Stimulated activated CD4-positive, alpha-beta T cell treated with anti-CD3 and anti-CD28 coated beads, Interleukin-2, amount 100 ng/mL, for 24 hours (primary cell): ENCODE measurements at places on chromosomes 13 and 19.

DNA sequence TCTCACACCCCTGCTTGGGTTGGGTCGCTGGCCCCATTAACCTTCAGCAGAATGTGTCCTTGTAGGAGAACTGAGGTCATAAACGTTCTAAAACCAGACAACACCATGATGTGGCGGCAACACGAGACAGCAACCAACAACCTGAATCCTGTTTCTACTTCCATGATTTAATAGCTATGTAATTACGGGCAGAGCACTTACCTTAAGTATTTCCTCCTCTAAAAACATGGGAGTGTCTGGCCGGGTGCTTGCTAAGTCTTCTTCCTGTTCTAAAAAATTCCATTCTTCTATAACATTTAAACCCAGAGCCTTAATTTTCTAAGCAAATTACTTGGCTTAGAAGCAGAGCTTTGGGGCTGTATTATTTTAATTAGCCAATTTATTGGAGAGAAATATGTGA lies 33.5 kb upstream of the IRS2 start:
- no peak for DNase-seq

GRCh38 chr13:110319397-110319773 lies 12.3 kb downstream of the COL4A2 start:
- no peak for DNase-seq

DNA sequence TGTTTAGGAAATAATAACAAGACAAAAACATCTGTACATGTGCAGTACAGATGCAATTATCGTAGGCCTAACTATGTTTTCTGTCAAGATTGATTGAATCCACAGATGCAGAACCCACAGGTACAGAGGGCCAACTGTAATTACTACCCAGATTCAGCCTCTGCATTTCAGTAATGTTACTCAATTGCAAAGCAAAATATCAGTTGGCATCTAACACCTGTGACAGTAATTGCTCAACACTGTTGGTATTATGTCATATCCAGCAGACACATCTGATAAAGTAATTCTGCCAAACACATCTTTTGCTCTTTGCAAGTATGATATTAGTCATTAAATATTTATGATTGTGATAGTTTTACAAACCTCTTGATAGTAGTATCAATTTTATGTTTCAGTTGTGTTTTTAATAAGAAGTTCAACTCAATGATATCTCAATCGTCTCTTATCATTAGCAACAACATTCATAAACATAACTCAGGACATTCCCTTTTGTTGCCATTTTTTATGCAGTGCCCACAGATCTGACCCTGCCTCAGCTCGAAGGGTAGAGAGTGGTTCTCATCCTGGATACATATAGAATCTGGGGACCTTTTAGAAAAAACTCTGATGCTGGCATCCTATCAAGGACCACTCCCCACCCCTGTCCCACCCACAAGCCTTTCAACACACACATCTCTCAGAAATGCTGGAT lies 104.7 kb downstream of the MYCBP2 start:
- no peak for DNase-seq

DNA sequence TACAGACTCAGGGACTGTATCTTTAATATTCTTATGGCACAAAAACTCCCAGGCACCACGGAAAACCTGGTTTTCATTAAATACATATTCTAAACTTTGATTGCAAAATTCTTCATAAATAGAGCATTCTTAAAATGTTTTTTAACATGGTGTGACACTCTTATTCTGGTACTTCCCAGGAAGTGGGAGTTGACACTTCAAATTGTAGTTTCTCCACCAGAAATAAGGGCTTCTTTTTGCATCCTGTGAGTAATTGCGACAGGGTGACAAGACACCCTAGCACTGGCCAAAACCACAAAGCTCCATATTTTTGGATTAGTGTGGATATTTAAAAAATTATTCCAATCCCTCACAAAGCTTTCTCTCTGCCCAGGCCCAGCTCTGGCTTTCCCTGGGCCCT lies 43.6 kb upstream of the MTIF3 start:
- no peak for DNase-seq

DNA sequence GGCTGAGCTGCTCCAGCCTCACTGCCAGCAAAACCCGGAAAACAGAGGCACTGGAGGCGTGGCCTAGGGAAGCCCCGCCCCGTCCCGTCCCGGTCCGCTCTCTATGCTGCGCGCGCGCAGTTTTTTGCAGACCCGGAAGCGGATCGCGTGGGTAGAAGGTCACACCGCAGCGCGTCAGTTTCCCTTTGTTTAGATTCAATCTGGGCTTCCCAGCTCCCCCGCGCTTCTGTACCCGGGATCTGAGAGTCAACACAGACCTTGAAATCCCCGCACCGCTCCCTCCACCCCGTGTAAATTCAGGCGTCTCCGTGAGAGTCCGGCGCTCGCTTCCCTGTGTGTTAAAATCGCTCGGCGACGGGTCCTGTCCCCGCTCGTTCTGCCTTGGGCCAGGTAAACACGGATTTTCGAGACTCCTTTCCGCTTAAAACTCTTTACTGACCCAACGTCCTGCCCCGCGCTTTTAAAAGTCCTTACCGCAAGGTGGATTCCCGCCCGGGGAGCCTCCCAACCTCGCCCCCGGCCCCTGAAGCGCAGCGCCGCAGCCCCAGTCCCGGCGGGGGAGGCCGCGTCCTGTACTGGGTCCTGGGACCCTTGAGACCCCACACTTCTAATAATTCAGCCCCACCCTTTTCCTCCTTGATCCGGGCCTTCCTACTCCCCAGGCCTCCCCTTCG lies at the start of gene ZNF610:
Gene ZNF610 (plus strand): TSS at position 127 of the 674 bp plus-strand sequence. CDS start 12,930 bp downstream, outside the sequence.
- DNase-seq = peak; percentile 89

- no peak for DNase-seq
Observed at GRCh38 chr13:48210178-48210577, 22.8 kb upstream of the ITM2B start.

GRCh38 chr19:40521276-40521675 lies 54.5 kb downstream of the SPTBN4 start:
- no peak for DNase-seq

GRCh38 chr19:51203916-51204315 lies 21.0 kb upstream of the CD33 start:
- no peak for DNase-seq

DNA sequence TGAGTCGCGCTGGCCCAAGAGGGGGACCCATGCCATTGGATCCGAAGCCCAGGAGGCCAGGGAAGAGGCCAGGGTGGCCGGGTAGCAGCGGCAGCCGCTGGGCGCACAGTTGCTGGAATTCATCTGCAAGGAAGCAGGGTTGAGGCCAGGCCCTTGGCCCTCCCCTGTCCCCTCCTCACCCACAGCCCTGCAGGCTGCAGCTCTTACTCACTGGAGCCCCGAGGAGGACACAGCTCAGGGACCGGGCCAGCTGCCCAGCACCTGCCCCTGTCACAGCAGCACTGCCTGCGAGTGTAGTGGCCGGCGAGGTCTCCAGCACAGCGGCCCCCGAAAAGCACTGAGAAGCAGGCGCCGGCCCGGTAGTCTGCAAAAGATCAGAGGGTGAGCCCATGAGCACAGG lies 11.2 kb downstream of the FBN3 start:
- no peak for DNase-seq

- DNase-seq = no peak
Observed at GRCh38 chr13:98786023-98786422, 33.6 kb upstream of the SLC15A1 start.

- peak; percentile 0 for DNase-seq
Observed at GRCh38 chr13:113559901-113560644, 24.5 kb upstream of the TFDP1 start.

GRCh38 chr19:12666265-12667048 lies at the start of the genes MAN2B1 and WDR83:
MAN2B1 (minus strand) TSS chr19:12666742; CDS start chr19:12666701, 41 bp downstream.
WDR83 (plus strand) TSS chr19:12666807; CDS start chr19:12669791, 2,984 bp downstream.
- peak; percentile 86 for DNase-seq

DNA sequence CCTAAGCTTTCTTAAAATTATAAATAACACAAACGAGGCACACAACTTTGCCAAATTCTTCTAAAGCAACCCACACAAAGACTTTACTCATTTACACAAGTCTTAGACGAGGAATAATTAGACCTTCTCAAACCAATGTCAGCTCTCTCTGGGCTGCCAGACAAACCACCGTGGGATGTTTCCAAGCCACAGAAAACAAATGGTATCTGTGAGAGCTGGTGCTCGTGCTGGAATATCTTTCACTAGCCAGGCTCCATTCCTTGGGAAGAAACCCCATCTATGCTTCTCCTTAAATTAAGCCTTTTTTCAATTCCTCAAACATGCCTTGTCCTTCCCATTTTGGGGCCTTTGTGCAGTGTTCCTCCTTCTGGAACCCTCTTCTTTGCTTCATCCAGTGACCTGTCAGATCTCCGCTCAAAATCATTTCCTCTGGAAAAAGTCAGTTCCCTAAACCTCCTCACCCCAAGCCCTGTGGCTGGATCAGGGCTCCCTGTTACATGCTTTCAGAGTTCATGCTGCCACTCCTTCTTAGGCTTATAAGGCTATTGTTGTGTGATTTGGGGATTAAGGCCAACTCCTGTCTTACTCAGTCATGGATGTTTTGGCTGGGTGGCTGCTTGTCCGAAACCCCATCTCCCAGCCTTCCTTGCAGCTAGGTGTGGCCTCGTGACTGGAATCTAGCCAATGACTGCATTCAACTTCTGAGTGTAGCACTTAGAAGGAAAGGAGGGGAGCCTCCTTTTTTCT lies 64.2 kb upstream of the GTF2F2 start:
- peak; percentile 28 for DNase-seq

- DNase-seq = no peak
Observed at GRCh38 chr19:56476651-56477428, at the start of gene ZNF667. ZNF667 (minus strand) TSS chr19:56477345; CDS start chr19:56462370, 14,975 bp downstream.

DNA sequence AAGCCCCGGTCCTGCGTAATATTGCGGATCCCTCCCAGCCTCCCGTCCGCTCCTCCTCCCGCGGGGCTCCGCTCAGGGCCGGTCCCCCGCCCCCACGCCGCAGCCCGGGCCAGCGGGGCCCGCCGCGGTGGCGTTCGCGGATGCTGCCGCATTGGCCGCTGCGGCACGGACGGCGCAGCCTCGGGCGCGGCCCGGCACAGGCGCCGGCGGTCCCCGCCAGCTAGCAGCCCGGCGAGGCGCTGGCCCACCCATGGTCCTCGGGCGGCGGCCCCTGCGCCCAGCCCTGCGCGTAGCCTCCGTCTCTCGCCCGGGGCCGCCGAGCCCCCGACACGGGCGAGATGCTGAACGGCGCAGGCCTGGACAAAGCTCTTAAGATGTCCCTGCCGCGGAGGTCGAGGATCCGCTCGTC lies at the start of gene ATP8A2:
Gene ATP8A2 (plus strand): TSS at position 100 of the 409 bp plus-strand sequence. CDS start 239 bp downstream, at position 339.
- no peak for DNase-seq

- DNase-seq = no peak
Observed at GRCh38 chr19:33281296-33281926, 20.9 kb downstream of the CEBPA start.

- no peak for DNase-seq
Observed at GRCh38 chr19:54333586-54334298, 5.2 kb downstream of the LILRA4 start.

GRCh38 chr13:109655206-109655600 lies 131.2 kb downstream of the IRS2 start:
- DNase-seq = no peak

DNA sequence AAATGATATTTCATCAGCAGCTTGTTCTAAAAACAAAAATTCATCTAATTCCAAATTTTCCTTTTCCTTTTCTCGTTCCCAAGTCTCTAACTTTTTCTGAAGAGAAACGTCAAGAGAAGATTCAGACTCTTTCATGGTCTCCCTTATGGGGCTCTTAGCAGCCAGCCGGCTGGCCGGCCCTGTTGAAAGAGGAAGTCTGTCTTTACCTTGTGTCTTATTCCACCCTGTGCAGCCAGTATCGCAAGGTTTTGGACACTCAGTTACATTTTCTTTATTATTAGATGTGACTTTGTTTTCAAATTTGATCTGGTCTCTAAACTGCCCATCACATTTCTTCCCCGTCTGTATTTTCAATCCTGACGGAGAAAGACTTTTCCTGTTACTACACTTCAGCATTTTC lies 142.3 kb downstream of the RNF17 start:
- DNase-seq = no peak

DNA sequence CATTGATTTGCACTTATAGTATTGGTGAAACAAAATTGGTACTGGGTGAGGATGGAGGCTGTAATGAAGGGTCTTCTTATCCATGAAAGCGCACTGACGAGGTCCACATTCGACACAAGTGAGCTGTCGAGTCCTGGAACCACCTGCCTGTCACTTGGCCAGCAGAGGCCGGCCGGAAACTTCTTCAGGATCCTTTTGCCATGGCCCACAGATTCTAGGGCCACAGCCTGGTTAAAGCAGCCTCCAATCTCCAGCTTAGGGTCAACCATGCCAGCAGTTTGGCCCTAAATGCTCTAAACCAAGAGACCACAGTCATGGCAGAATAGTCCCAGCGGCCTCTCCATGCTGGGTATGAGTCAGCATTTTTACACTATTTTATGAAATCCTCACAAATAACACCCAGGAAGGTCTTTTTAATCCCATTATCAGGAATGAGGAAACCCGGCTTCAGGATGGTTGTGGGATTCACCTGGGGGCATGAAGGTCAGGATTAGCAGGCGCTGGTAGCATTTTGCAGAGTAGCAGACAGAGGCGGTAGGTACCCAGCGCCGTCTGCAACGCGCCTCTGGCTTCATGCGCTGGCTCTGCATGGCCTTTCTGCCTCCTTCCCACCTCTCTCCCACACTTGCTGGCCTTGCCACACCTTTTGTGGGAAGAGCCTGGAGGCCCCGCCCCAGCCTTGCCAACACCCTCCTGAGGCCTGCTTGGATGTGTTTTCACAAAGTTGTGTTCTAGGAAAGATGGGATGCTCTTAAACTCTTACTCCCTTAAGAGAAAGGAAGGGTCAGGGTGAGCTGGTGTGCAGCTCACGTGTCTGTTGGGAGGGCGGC lies 15.2 kb downstream of the GAS6 start:
- DNase-seq = no peak

GRCh38 chr13:50521831-50522149 lies 321.7 kb downstream of the DLEU7 start:
- no peak for DNase-seq

DNA sequence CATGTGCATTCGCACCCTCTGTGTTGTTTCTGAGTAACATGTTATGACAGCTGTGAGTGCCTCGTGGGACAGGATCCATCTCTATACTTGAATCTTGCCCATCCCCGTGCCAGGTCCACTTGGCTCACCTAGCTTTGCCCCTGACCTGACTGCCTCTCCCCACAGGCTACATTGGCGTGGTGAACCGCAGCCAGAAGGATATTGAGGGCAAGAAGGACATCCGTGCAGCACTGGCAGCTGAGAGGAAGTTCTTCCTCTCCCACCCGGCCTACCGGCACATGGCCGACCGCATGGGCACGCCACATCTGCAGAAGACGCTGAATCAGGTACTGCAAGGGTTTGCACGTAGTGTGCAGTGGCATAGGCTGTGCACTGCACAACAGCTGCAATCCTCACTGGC lies 53.2 kb downstream of the TMED1 start:
- no peak for DNase-seq

- DNase-seq = no peak
Observed at GRCh38 chr19:953445-954271, 27.8 kb downstream of the ARID3A start.

GRCh38 chr19:49120325-49120683 lies 960 bp downstream of the PPFIA3 start:
- no peak for DNase-seq

DNA sequence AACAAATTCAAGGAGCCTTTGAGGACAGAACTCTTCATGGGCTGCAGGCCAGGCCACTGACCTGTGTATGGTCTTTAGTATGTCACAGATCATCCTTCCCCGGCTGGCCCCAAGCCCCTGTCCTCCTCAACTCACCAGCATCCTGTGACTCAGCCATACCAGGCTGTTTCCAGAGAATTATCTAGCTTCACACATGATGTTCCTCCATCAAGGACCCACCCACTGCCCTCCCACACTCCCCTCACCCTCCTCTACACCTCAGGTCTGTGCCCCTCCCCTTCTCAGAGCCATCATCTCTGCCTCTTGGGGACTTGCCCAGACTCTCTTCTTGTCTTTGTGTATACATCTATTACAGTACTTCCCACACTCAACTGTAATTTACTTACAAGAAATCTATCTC lies 14.7 kb downstream of the DCT start:
- peak; percentile 21 for DNase-seq
